Heart right ventricle (tissue), 16 donors: ENCODE measurements at places on chromosomes 12 and 14. TPM values are rescaled to one million over a fixed set of nuclear protein-coding genes. Genes with fewer than 3 reads are reported as not detected.

CATSPERB gene
- total RNA-seq, result 1.5 TPM

RHOJ gene
- total RNA-seq, result 14.0 TPM

MYH6 gene
- total RNA-seq, result 500 TPM

TMEM119 gene
- 1.7 TPM for total RNA-seq

KRT75 gene
- not detected for total RNA-seq

SMOC1 gene
- 1.3 TPM for total RNA-seq

PTPRB gene
- total RNA-seq, result 33.8 TPM

CCDC177 gene
- not detected for total RNA-seq

KERA gene
- not detected for total RNA-seq
